ENCODE measurements at places on chromosomes 7 and 10.

- no peak for DNase-seq
These were observed 62.1 kb upstream of the NCAPG2 start for GRCh38 chr7:158766570-158767281.

DNA sequence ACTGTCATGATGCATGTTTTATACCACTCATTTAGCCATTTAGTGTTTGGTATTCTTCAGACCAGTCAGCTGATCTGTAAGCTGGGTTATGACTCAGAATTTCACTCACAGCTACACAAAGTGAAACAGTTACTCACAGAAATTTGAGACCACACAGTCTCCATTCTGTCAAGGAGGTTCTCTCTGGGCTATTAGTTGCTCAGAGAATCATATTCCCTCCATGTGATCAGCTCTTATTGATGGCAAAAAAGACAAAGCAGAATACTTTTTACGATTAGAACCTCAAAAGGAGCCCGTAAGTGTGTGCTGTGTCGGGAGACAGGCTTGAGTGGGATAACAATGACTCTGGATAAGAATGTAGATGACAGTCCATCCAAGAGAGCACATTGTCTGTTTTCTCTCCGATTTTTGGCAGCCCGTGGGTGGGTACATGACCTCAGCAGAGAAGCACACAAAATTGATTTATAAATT is 277.6 kb upstream of the SORCS1 start:
- no peak for DNase-seq

DNA sequence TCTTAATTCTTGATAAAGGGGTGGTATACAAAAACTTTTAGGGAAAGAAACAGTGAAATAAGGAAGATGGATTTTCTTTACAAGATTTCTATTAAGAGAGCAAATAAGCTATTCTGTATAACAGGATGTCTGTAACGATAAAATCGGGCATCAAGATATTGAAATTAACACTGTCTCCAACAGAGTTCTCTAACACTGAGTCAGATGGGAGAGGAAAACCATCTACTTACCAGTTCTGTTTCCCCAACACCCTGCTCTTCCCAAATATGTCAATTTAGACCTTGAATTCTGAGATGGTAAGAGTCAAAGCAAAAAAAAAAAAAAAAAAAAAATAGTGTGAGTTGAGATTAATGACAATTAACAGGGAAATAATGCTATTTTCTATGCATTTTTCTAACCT is 23.0 kb downstream of the SMURF1 start:
- DNase-seq = no peak

GRCh38 chr10:47323636-47324296 is 1.5 kb downstream of the GDF2 start:
- DNase-seq = no peak

GRCh38 chr10:31694929-31695837 is 233.4 kb downstream of the ARHGAP12 start:
- no peak for DNase-seq

- no peak for DNase-seq
These were observed 104.5 kb downstream of the GRID1 start for GRCh38 chr10:86261941-86262687.

DNA sequence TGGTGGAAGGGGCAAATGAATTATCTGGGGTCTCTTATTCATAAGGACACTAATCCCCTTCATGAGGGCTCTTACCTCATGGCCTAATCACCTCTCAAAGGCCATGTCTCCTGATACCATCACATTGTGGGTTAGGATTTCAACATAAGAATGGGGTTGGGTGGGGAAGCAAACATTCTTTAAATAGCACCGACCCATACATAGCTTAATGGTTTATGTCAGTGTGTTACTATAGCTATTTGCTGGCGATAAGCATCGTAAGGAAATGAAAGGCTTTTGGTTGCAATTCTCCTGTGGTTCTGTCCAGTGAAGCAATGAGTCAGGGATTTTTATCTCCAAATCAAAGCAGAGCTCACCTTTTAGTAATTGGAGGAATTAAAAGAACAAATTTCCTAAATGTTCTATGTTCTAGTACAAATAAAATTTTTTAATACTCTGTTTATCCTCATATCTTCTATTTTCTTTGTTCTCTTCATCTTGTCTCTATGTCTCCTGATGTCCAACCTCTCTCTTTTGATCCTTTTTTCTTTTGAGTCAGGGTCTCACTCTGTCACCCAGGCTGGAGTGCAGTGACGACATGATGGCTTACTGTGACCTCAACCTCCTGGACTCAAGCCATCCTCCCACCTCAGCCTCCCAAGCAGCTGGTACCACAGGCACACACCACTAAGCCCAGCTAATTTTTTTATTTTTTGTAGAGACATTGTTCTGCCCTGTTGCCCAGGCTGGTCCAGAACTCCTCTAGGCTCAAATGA is 57.0 kb upstream of the GLCCI1 start:
- no peak for DNase-seq

GRCh38 chr10:27601503-27601902 is 97.4 kb downstream of the RAB18 start:
- DNase-seq = no peak

- DNase-seq = no peak
These were observed 321.4 kb upstream of the AOAH start for GRCh38 chr7:37045681-37046179.

- no peak for DNase-seq
These were observed 21.5 kb downstream of the CHST3 start for GRCh38 chr10:71985542-71986250.

GRCh38 chr7:6430271-6430940 is 17.3 kb downstream of the DAGLB start:
- DNase-seq = no peak

- no peak for DNase-seq
These were observed 11.8 kb downstream of the CALY start for GRCh38 chr10:133324857-133325260.

DNA sequence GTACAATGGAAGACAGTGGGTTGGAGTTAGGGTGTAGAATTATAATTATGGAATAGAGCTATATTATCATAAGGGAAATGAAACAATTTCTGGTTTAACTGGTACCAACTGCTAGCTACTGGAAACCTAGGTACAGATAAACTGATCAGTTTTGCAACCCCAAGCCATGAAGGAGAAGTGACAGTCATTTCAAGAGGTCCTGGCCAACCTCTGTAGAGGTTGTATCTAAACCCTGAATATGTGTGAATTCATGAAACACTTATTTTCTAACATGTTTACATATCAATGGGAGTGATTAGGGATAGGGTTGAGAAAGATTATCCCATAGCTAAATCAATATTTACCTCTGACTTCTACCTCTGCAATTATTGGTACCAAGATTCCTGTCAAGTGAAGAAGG is 29.9 kb upstream of the CC2D2B start:
- no peak for DNase-seq

GRCh38 chr7:5596896-5597246 is 173.2 kb upstream of the TNRC18 start:
- DNase-seq = no peak

- no peak for DNase-seq
These were observed 18.0 kb downstream of the CDCA7L start for GRCh38 chr7:21927693-21928092.

DNA sequence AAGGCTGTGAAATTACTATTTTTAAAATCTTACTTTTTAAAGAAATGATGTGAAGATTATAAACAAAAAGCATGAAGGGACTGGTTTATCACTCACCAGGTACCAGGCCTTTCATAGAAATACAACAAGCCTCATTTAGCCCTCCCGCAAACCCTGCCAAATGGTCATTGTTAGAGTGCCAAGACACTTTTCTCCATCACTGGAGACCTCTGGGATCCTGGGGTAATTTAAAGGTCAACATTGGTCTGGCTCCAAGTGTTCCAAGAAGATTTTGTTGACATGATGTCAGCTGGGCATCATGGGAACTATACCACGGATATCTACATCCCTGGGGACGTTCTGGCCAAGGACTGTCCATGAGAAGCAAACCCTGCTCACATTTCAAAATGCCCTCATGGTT is 138.0 kb upstream of the FRMD4A start:
- DNase-seq = no peak

- DNase-seq = no peak
These were observed 101.5 kb downstream of the CHCHD3 start for GRCh38 chr7:132980402-132980801.

GRCh38 chr7:158819571-158820203 is 9.6 kb downstream of the ESYT2 start:
- no peak for DNase-seq
